Stimulated activated CD8-positive, alpha-beta memory T cell treated with anti-CD3 and anti-CD28 coated beads, Interleukin-4, amount 100 ng/mL, for 1 hour (primary cell): ENCODE measurements at places on chromosomes 1 and 21.

GRCh38 chr1:227870366-227870765 is 54.9 kb downstream of the PRSS38 start:
- no peak for DNase-seq

GRCh38 chr1:101238031-101238628 is 1.3 kb downstream of the S1PR1 start:
- no peak for DNase-seq

DNA sequence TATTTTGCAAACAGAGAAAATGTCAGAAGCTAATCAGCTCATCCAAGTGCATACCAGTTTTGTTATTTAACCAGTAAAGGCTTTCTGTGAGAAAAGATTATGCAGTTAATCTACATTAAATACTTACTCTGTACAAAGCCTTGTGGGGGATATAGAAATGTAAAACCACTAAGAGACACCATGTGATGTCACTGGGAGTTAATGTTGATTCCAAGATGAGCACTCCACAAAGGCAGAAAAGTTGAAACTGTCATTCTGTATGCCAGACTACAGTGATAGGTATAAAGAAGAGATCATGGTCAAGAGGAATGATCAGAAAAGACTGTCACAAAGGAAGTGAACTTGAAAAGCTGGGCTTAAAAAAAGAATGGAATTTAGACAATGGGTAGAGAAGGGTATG is 100.3 kb upstream of the SGIP1 start:
- no peak for DNase-seq

DNA sequence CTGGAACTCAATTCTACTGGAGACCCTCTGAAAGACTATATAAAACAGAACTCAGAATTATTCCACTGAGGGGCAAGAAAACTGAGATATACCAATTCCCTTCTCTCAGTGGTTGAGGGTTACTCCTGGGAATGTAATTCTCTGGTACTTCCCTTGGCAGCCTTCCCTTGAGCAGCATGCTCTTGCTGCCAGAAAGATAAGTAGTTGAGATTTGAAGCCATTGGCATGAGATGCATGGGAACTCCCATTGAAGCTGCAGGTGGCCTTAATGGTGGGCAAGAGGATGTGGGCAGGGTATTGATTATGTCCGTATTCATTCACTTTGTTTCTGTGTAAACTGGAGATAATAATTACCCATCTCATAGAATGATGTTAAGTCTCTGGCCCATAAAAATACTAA is 28.6 kb upstream of the C1orf185 start:
- DNase-seq: no peak

GRCh38 chr1:118815909-118816308 is 172.2 kb downstream of the TBX15 start:
- DNase-seq: no peak

DNA sequence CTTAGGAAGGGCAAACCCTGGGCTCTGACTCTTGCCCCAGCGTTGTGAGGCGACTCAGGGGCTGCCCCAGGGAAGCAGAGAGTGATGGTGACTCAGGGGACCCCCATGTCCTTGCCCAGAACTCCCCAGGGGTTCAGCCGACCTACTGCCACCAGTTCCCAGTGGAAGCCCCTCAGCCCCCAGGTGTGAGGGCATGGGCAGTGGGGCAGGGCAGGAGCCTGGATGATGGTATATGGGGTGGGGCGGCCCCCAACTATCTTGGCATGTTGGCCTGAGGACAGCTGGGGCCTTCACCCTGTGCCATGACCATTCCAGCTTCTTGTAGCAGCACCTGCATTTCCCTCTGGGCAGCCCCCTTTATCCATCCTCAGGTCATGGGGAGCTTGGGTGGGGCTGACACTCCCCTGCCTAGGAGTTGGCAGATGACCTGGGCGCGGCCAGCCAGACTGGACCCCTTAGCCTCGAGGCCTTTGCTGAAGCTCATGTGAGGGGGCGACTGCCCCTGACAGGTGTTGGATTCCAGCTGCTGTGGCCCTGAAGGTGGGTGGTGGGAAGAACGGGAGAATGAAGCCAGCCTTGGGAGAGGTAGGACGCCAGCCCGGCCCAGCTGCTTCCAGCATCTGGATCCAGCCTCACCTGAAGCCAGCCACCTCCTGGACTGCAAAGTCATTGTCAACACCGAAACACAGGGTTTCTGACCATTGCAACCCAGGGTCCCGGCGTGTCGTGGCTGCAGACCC is 1.8 kb upstream of the FNDC10 start:
- no peak for DNase-seq

DNA sequence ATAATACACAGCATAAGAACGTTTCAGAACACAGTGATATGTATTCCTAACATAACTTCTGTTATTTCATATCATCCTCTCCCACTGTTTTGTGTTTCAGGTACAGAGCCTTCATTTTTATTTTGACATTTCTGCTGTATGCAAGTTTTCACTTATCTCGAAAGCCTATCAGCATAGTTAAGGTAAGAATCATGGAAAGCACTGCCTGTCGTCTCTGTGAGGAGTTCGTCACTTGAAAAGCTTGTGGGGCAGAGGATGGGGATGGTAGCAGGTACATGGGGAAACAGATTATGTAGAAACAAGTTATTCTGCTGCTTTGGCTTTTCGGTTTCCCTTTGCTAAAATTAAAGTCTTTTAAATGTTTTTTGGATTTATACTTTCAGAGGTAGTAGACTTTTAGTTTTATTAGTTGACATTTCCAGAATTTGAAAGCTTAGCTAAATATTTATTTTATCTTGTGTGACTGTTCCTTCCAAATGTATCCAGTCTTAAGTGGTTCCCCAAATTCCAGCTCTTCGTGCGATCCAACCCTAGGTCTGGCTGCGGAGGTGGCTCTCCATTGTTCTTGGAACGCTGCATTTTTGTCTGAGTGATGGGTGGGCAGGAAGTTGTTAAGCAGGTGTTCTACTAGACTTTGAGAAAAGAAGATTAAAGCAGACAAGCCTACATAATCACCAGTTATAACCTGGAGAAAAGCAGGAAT is 12.2 kb downstream of the SLC37A1 start:
- no peak for DNase-seq

GRCh38 chr1:14543191-14543840 is 55.2 kb upstream of the KAZN start:
- no peak for DNase-seq

GRCh38 chr1:8625491-8625890 is 191.9 kb downstream of the RERE start:
- no peak for DNase-seq

DNA sequence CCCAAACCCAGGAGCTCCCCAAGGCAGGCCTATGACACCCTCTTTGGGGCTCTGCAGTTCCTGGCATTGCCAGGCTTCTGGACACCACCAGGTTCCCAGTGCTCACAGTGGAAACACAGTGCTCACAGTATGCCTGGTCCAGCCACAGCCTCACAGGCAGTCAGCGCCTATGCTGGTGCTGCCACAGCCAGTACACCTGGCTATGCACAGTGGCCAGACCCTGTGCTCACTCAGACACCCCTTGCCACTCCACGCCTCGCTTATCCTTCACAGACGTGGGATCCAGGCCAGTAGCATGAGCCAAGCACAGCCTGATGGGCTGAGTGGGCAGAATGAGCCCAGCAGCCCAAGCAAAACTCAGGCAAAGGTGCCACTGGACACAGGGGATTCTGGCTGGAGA is 579.2 kb upstream of the ADGRL2 start:
- no peak for DNase-seq

DNA sequence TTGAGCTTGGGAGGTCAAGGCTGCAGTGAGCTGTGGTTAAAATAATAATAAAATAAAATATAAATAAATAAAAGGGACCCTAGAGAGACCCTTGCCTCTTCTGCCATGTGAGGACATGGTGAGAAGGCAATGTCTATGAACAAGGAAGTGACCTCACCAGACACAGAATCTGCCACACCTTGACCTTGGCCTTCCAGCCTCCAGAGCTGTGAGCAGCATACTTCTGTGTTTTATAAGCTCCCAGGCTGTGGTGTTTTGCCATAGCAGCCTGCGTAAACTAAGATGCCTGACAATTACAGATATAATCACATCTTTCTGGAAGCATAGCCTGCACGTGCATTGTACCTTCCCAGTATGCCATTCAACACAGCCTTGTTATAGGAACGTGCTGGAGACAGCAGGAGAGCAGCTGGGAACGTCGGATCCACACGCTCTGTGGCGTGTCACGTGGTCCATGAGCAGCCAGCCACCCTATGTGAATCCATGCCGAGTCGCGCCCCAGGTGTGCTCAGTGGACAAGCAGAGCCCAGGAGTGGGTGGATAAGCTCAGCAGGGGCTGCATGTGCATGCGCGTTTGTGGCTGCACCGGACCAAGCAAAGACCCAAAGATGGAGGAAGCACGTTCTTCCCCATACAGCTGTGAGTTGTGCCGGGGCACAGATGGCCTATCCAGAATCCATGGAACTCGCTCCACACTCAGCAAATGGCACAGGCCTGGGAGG is 17.8 kb downstream of the WNT9A start:
- DNase-seq: no peak

DNA sequence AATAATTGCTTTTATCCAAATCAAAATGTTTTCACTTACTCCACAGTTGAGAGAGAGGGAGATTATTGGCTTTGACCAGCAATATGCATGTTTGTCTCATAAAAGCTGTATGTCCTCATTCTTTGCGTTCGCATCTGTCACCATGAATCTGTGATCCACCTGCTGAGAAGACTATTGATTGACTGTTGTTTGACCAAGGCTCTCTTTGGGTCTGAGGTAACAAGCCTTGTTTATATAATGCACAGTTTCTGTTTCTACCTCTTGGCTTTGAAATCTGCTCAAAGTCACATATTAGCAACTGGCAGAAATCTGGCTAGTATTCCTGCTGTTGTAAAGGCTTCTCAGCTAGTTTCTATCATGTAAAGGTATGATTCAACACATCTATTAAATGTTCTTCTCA is 157.0 kb downstream of the LYPLAL1 start:
- no peak for DNase-seq
